ENCODE measurements at places on chromosomes 2 and 18. TPM values are rescaled to one million over a fixed set of nuclear protein-coding genes. Genes with fewer than 3 reads are reported as not detected.

SLC8A1 gene
- total RNA-seq, result 0.36 TPM

- no peak for DNase-seq
Observed at GRCh38 chr2:230778350-230779063, 65.9 kb downstream of the CAB39 start.

- no peak for DNase-seq
Observed at GRCh38 chr2:220147161-220148038, 520.0 kb downstream of the SLC4A3 start.

- no peak for DNase-seq
Observed at GRCh38 chr18:332721-333510, 65.1 kb upstream of the THOC1 start.

DNA sequence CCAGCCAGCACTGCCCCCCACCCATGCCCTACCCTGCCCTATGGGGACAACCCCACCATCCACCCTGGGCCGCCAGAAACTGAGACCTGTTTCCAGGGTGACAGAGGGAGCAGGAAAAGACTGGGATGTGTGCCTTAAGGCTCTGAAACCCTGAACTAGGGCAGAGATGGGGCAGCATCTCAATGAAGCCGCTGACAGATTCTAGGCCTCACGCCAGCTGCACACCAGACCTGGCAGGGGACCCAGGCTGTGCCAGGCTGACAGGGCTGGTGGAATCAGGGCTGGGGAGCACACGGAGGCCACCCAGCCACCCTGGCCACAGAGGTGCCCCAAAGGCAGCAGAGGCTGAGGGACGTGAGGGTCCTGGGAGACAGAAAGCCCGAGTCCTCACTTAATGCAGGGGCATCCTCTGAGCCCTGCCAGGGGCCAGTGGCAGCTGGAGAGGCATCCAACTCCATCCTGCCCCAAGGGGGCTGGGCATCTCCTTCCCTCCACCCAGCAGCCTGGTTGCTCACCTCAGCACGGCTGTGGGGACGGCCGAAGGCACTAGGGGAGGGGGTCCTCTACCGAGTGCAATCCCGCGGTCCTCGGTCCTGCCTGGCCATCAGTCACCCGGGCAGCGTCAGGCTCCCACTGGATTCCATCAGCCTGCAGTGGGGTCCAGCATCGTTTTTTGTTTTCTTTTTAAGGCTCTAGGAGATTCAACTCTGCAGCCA lies 169.2 kb downstream of the ZFP36L2 start:
- DNase-seq, result no peak

IL36B gene
- total RNA-seq, result not detected

DNA sequence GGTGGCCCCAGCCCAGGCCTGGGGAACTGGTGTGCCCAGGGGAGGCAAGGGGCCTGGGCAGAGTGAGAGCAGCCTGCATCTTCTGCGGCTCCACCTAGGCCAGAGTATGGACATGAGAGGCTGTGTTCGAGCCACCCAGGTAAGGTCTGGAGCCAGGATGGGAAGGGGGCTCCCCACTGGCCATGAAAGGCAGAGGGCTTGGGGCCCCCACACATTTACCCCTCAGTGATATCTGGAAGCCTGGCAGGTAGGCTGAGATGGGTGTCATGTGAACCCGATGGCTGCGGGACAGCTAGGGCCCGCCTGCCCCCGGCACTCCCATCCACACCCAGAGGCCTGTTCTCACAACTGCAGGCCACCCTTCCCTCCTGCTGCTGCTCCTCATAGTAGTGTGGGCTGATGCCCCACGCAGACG lies 13.2 kb downstream of the ADRA2B start:
- DNase-seq, result no peak

HTR2B gene
- total RNA-seq, result not detected

GRCh38 chr2:104736026-104736425 lies 117.9 kb upstream of the POU3F3 start:
- no peak for DNase-seq

DNA sequence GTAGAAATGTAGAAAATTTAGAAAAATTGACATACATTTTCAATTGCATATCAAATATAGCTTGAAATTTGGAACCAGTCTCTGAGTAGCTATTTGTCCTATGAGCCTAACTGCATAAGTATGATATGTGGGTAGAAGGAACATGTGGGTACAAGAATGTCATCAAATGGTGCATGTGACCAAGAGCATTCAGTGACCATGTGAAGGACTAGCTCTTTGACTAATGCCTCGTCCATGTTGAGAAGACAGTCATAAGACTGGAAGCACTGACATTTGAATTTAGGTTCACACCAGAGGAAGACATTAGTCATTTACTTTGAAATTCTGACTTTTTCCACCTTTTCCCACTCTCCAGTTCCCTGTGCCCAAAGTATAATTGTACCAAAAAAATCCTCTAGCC lies 12.6 kb downstream of the MRPL44 start:
- DNase-seq, result no peak

SCYGR6 gene
- not detected for total RNA-seq

Data from CD4-positive, alpha-beta memory T cell (primary cell).